Activated CD4-positive, alpha-beta T cell treated with anti-CD3 and anti-CD28 coated beads, Interleukin-2, amount 10 ng/mL, durations not matched to agents 24 days and 14 days (primary cell): ENCODE measurements at places on chromosomes 16 and 17. TPM values are rescaled to one million over a fixed set of nuclear protein-coding genes. Genes with fewer than 3 reads are reported as not detected.

GUCY2D gene
- not detected in 2 replicates for total RNA-seq

CCDC144A gene
- total RNA-seq: 2.4 and 2.9 TPM in 2 replicates

PRPSAP2 gene
- 70.0 and 74.0 TPM in 2 replicates for total RNA-seq

LONP2 gene
- total RNA-seq: 57.3 and 58.9 TPM in 2 replicates

LITAFD gene
- not detected in 2 replicates for total RNA-seq

RCVRN gene
- not detected in 2 replicates for total RNA-seq

C17orf113 gene
- 0.05 and 0.07 TPM in 2 replicates for total RNA-seq

C1QBP gene
- 451 TPM in 2 replicates for total RNA-seq

TADA2A gene
- total RNA-seq: 43.2 and 46.7 TPM in 2 replicates

ITGB3 gene
- total RNA-seq: not detected in 2 replicates

SULT1A4 gene
- 2.7 and 3.1 TPM in 2 replicates for total RNA-seq

EPN3 gene
- not detected in 2 replicates for total RNA-seq

ASB16 gene
- 0.09 and 0.78 TPM in 2 replicates for total RNA-seq

GPRC5C gene
- total RNA-seq: 0.42 and 0.54 TPM in 2 replicates

BEAN1 gene
- not detected in 2 replicates for total RNA-seq

ABCA9 gene
- 0.07 TPM in 1 of 2 replicates, not detected in the other for total RNA-seq

KRT40 gene
- not detected in 2 replicates for total RNA-seq

RASD1 gene
- 6.6 and 7.5 TPM in 2 replicates for total RNA-seq

ZNF597 gene
- total RNA-seq: 1.9 and 2.1 TPM in 2 replicates

SYNGR3 gene
- 18.1 and 20.2 TPM in 2 replicates for total RNA-seq

DNAI2 gene
- 0.09 and 0.26 TPM in 2 replicates for total RNA-seq

NPIPB6 gene
- 3.0 and 3.2 TPM in 2 replicates for total RNA-seq

GAS2L2 gene
- not detected in 2 replicates for total RNA-seq

KRTAP4-4 gene
- not detected in 2 replicates for total RNA-seq

TMEM208 gene
- 65.0 and 65.6 TPM in 2 replicates for total RNA-seq

COASY gene
- 97.7 and 109 TPM in 2 replicates for total RNA-seq

NPIPA5 gene
- total RNA-seq: 11.8 and 12.9 TPM in 2 replicates

ZDHHC7 gene
- total RNA-seq: 28.9 and 30.8 TPM in 2 replicates

PDILT gene
- total RNA-seq: not detected in 2 replicates

RNU2-1 gene
- 5,051 and 5,500 TPM in 2 replicates for total RNA-seq

DYNC1LI2 gene
- total RNA-seq: 51.4 and 56.5 TPM in 2 replicates

CDRT4 gene
- total RNA-seq: 0.79 and 3.3 TPM in 2 replicates

NAGS gene
- 0.59 and 0.91 TPM in 2 replicates for total RNA-seq

GSDMA gene
- total RNA-seq: 0.69 and 0.84 TPM in 2 replicates

SLFN13 gene
- total RNA-seq: 34.5 and 36.8 TPM in 2 replicates

HP gene
- not detected in 2 replicates for total RNA-seq

ACSM5 gene
- not detected in 2 replicates for total RNA-seq

CHST4 gene
- total RNA-seq: not detected in 2 replicates

ELMO3 gene
- total RNA-seq: 8.2 and 8.7 TPM in 2 replicates

RNF213 gene
- total RNA-seq: 238 and 264 TPM in 2 replicates

EPX gene
- not detected in 2 replicates for total RNA-seq

KRT20 gene
- not detected in 2 replicates for total RNA-seq

ZG16 gene
- not detected in 2 replicates for total RNA-seq

KIFC3 gene
- 0.58 and 1.7 TPM in 2 replicates for total RNA-seq

WNT3 gene
- 0.05 and 0.07 TPM in 2 replicates for total RNA-seq

AIPL1 gene
- not detected in 2 replicates for total RNA-seq

ASPHD1 gene
- total RNA-seq: 4.4 and 4.8 TPM in 2 replicates

RDM1 gene
- 2.6 and 2.9 TPM in 2 replicates for total RNA-seq

ARHGAP44 gene
- 0.49 TPM in 1 of 2 replicates, not detected in the other for total RNA-seq

NXPH3 gene
- not detected in 2 replicates for total RNA-seq

TRPV3 gene
- 0.16 and 0.31 TPM in 2 replicates for total RNA-seq

SMIM22 gene
- not detected in 2 replicates for total RNA-seq

KRT24 gene
- not detected in 2 replicates for total RNA-seq

BFAR gene
- 59.3 and 63.4 TPM in 2 replicates for total RNA-seq

KRT32 gene
- not detected in 2 replicates for total RNA-seq
